ENCODE measurements at places on chromosomes 6 and 20.

DNA sequence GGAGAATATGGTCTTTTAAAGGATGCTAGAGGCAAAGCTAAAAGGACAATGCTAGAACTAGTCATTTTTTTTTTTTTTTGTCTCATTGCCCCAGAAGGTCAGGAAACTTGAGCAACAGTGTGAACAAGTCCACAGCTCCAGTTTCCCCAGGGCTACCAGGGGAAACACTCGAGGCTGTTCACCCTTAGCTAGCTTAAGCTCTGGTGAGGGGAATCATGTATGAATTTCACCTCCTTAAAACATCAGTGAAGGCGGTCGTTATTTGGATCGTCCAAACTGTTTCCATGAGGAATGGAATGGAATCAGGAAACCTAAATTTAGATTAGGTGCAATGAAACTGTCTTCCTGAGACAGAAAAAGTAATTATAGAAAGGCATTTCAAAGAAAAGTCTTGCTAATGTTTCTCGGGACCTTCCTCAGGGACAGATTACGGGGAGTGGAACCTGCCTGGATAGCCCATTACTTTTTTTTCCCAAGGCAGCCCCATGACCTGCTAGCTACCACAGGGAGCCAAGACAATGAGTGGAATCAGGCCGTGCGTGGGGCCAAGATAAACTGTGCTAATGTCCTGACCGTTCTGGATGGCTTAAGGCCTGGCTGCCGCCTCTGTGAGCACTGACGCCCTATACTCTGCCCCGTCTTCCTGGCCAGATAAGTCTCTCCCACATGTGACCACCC lies 164.8 kb upstream of the SGK1 start:
- no peak for DNase-seq

DNA sequence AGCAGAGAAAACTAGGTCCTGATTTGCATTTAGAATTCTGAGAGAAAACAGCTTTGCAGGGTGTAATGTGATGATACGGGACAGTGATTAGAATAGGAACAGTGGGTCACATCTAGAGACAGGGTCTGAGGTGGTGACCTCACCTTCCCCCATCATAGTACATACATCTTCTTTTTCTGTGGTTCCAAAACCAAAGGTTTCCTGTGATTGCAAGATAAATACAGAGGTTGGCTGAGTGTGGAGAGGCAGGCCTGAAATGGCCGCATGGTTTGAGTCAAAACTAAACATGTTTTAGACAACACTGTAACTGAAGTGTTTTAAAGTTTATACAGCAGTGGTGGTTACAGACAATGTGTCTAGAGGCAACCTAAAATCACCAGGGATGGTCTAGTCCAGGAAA lies 10.4 kb upstream of the NT5DC1 start:
- no peak for DNase-seq

GRCh38 chr20:25543068-25543467 lies 42.3 kb downstream of the NINL start:
- no peak for DNase-seq

DNA sequence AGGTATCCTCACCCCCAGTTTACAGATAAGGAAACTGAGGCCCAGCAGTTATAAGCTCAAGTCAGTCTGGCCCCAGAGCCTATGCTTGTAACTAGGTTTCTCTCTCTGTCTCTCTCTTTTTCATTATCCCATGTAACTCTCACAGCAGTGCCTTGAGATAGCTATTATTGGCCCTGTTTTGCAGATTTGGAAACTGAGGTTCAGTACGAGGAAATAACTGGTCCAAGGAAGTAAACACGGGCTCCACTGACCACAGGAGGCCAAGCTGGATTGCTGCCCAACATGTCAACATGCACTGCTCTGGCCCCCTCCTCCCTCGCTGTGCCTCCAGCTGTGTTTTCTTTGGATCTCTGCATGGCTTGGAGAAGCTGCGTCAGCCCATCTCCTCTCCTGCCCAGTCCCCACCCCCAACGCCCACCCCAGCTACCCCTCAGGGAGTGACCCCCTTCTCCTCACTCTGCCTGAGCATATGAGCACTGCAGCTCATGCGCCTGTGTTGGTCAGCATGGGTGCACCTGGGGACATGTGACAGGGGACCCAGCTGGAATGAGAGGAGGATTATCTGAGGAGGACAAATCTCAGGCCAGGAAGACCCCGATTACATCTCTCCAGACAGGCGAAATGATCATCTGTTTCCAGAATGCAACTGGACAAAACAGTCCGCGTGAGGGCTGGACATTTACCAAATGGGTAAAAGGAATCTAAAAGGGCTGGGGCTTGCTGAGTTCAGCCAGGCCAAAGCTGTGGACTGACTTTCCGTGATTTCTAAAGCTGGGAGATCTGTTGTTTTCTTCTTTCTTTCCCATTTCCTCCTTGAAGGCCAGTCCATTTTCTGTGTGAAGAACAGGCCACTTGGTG lies 7.8 kb upstream of the PLTP start:
- DNase-seq: no peak

DNA sequence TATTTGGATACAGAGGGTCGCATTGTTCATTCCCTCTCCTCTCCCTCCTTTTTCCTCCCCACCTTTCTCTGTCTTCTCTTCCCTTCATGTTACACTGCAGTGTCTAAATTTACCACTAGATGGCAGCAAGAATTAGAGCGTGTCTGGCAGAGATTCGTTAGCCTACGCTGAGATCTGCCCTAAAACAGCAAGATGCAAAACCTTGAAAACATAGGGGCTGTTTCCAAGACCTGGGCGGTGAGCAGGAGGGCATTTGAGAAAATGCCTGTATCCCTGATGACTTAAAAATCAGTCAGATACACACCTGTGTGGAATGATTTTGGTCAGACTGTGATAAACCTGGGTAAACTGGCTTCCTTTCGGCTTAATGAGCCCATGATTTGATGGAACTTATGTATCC lies 101.5 kb upstream of the ISM1 start:
- DNase-seq: peak; percentile 5

GRCh38 chr20:24692446-24693200 lies 223.2 kb downstream of the SYNDIG1 start:
- DNase-seq: peak; percentile 10

DNA sequence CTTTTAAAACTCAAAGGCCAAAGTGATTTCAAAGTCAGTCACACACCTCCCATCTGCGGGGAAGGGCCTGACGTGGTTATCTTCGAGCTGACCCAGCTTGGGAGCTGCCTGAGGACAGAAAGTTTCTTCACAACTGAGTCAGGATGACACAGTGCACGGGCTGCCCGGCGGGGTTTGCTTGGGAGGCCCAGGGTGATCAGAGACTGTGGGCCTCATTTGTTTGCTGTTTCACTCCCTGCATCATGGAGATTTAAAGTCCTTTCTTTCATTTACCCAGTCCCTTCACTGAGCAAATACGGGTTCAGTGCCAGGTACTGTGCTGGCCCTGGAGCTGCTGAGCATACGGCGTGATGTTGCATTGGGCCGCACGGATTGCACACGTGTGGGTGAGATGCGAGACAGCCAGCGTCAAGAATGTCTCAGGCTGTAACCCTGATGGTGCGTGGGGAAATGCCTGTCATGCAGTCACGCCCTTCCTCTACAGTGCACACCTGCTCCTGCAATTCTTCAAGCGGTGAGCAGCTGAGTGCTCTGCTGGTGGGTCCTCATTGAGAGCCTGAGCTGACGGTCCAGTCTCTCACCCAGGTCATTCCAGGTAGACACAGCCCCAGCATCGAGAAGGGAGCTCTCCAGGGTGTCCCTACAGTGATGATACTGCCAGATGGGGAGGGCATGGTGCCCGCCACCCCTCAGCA lies 82.7 kb upstream of the PMEPA1 start:
- DNase-seq: no peak

DNA sequence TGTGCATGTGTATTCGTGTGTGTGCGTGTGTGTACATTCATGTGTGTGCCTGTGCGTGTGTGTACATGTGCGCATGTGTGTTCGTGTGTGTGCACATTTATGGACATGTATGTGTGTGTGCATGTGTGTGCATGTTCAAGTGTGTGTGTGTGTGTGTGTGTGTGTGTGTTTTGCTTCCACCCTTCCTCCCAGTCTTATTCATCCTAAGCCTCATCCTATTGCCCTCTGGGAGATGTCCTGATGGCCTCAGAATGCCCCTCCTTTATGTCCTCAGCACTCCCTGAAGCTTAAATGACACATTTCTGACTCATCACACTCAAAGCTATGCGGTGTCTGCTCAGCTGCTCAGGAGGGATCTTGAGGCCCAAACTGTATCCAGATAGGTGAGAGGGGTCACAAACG lies 76.6 kb upstream of the CCDC167 start:
- DNase-seq: no peak

DNA sequence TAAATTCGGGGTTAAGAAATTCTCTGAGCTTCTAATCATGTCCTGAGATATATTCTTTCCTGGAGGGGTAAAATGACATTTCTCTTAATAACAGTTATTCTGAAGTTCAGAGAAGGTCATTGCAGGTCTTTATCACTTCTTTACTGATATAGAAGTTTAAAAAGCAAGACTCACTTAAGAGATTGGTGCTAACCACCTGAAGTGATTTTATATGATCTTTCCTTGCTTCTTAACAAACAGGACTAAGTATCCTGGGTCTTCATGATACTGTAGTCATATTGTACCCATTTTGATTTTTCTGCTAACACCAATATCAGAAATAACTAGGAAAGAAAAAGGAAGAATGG lies 39.3 kb upstream of the PRDM1 start:
- no peak for DNase-seq

DNA sequence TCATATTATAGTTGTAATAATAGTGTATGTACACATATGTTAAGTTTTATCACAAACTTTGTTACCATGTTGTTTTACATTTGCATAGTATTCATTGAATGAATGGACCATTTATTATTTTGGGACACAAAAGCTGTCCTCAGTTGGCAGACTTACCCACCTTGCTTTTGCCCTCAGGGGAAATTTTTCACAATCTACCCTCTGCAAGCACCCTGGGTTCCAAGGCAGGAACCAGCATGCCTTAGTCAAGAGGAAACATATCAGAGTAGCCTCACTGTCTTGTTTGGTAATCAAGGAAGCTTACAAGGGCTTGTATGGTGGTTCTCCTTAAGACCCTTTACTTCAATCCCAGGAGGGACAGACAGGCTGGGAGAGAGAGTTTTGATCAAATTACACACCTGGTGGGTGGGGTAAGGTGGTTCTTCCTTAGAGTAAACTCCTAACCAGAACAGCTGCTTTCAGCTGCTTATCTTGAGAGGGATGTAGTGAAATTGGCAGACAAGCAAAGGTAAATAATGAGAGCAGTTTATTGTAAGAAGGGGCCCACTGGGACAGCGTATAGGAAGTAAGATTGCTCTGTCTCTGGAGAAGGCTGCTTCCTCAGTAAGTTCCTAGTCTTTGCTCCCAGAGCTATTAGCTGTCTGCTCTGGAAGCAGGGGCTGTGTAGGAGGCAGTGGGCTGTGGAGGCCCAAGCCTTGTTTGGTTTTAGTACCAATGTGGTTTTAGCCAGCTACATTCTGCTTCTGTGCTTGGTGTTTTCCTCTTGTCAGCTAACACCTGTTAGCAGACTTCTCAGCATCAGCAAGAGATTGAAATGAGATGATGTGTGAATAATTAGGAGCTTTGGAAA lies 31.1 kb downstream of the BRPF3 start:
- DNase-seq: no peak

GRCh38 chr6:3386374-3386857 lies 70.4 kb downstream of the SLC22A23 start:
- DNase-seq: no peak

DNA sequence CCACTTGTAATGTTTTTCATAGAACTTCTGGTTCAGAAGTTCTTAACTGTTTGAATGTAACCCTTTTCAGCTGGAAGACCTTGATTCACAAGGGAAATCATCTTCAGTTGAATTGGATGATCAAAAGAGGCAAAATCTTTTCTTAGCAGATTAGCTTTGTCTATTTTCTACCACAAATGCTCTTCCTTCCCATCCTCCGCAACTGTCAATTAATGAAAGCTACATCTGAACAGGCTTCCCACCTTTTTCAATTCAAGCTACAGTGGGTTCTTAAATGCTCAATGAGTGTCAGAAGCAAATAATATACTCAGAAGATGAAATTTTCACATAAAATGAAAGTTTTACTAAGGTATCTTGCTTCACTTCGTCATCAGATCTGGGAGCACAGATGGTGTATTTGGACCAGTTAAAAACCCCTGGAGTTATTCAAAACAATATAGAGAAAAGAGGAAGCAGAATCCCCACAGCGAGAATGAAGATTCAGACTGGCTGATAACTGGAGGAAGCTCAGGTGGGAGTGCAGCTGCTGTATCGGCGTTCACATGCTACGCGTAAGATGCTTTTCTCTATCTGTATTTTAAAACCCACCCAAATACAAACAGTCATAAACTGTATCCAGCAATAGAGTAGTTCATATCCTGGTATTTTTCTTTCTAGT lies 19.4 kb downstream of the QRSL1 start:
- no peak for DNase-seq

All from stimulated activated CD4-positive, alpha-beta T cell treated with anti-CD3 and anti-CD28 coated beads, Interleukin-2, amount 100 ng/mL, for 24 hours (primary cell).